ENCODE measurements at places on chromosomes 6 and 20.

GRCh38 chr20:12504779-12505178 is 504.0 kb upstream of the SPTLC3 start:
- DNase-seq = no peak

DNA sequence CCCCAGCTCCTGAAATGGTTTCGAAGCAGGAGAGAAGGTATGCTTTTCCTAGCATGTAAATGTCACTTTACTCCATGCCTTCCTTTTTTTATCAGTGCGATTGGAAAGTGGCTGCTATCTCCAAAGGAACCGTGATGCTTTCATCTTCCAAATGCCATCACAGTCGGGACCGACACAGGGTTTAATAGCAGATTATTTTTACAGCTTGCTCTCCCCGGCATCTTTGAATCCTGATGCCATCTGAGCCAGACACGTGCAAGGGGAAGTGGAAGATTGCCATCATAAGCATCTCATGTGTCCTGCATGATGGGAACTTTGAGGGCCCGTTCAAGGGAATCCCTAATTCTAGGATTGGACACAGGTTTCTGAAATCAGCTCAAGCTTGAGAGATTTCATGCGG is 253.4 kb upstream of the KCNG1 start:
- DNase-seq = peak; percentile 74

- DNase-seq = no peak
Observed at GRCh38 chr6:161064915-161065314, 73.3 kb downstream of the MAP3K4 start.

- no peak for DNase-seq
Observed at GRCh38 chr6:170448317-170448716, 104.8 kb downstream of the PSMB1 start.

DNA sequence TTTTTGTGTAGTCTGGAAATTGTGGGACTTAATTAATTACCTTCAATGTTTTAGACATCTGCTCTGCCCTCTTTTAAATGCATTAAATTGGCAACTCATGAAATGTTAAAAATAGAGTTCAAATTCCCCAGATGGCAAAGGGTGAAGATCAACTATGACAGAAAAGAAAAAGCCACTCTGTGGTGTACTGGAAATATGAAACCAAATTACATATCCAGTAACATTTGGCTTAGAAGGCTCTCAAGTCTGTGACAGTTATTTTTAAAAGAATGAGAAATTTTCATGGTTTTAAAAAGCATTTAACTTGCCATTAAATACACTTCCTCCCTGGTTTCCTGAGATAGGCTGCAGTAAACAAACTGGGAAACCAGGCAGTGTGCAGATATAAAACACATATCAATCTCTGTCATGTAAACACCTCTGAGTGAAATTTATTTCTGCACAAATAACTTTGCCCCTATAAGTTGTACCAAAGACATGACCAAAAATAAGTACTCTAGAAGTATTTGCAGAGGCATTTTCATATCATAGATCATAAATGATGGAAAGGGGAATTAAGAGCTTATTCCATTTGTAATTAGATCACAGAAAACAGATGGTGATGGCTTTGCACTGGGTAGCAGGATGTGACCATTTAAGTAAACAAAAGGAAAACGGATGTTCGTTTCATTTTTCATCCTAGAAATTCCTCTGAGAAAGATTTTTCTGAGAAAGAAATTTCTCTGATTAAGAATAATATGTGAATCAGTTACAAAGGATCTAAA is 360.1 kb downstream of the SAMD5 start:
- DNase-seq = no peak

GRCh38 chr20:32205110-32205842 is 2.3 kb downstream of the PLAGL2 start:
- DNase-seq = no peak

DNA sequence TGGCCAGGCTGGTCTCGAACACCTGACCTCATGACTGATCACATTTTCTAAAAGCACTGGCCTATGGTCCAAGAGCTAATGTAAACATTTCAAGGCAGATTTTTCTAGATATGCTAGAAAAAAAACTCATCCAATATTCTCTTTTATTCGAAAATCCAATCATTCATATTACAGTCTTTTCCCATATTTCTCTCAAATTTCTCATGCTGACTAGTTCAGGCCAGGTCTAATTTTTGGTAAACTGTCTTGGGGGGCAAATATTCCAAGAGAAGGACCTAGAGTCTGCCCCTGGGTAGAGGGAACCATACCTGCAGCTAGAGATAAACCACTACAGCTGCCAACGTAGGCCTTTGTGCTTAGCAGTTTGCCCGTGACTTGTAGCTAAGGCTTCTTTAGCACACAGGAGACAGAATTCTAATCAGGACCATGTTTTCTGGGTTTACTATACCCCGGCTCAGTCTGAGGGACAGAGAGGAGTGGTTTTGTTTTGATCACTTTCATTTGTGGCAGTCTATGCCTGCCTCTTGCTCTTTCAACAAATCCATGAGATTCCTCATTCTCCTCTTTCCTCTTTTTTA is 71.8 kb upstream of the CITED2 start:
- no peak for DNase-seq

GRCh38 chr20:51412951-51413481 is 129.5 kb downstream of the NFATC2 start:
- DNase-seq = no peak

GRCh38 chr6:44630125-44631028 is 242.9 kb downstream of the CDC5L start:
- DNase-seq = no peak

DNA sequence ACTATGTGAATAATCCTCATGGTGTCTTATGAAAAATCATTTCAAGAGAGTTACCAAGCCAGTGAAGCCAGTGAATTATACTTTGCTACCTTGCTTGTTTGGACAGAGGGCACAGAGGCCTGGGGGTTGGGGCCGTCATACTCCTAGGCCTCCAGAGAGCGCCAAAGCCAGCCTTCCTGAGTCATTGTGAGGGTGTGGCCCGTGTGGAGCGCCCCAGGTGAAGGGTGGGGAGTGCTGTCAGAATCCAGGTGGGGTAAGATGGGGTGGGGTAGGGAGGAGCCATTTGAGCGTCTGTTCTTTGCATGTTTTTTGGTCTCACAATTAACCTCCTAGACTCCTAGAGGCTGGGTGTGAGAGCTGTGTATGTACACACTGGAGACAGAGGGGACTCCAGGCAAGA is 71.1 kb downstream of the PERP start:
- no peak for DNase-seq

DNA sequence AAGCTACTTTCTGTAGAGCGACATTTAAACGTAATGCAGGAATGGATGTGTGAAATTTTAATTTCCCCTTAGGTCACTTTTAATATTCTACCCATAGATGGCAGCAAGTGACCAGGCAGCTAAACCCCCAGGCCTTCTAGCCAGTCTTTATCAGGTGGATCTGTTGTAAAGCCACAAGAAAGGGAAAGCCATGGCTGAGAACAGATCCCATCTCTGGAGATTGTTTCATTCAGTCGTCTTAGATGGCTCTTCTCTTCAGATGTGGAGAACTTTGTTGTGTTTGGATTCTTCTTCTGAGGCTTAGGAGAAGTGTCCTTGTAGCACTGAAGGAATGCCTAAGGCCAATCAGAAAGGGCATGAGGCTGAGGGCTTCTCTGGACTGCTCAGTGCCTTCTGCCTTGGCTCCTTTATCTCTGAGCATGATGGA is 15.8 kb upstream of the RNF182 start:
- DNase-seq = no peak

- DNase-seq = no peak
Observed at GRCh38 chr6:157151029-157151428, 172.3 kb downstream of the TMEM242 start.

Data from spinal cord (tissue), 10 donors.